ENCODE measurements at places on chromosomes 1 and 21.

DNA sequence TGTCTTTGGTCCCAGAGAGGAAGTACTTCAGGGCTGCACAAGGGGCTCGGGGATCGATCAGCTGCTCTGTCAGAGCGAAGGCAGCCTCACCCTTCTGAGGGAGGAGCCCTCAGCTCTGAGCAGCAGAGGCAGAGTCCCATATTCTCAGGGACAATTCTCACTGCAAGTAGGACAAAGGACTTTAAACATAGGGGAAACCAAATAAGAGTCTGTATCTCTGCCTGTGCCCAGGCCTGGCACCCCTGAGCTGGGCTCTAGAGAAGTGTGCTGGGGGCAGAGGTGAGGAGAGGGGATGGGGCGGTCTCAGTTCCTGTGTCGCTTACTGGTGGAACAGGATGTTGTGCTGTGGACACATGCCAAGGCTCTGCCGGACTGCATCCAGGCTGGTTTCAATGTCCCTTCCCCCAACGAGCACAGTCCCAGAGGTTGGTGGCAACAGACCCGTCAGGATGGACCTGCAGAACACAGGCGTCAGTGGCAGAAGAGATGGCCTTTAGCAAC, 76.6 kb downstream of the ABCA4 start:
- H3K4me1 ChIP-seq = peaks cover 43% of the 10 kb centered on the region
- no peak for DNase-seq
- H3K27me3 ChIP-seq = no peaks in the 10 kb centered on the region
- H3K27ac ChIP-seq = no peak overlapping the region
- H3K4me3 ChIP-seq = no peak overlapping the region

DNA sequence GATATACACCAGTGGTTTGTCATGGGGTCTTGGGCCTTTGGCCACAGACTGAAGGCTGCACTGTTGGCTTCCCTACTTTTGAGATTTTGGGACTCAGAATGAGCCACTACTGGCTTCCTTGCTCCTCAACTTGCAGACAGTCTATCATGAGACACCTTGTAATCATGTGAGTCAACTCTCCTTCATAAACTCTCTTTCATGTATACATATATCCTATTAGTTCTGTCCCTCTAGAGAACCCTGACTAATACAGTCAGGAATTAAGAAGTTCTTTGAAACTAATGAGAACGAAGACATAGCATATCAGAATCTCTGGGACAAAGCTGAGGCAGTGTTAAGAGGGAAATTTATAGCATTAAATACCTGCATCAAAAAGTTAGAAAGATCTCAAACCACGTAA, 110.8 kb downstream of the SLC5A9 start:
- no peaks in the 10 kb centered on the region for H3K4me1 ChIP-seq
- peaks cover 6% of the 10 kb centered on the region for H3K36me3 ChIP-seq
- H3K4me3 ChIP-seq = no peak overlapping the region

DNA sequence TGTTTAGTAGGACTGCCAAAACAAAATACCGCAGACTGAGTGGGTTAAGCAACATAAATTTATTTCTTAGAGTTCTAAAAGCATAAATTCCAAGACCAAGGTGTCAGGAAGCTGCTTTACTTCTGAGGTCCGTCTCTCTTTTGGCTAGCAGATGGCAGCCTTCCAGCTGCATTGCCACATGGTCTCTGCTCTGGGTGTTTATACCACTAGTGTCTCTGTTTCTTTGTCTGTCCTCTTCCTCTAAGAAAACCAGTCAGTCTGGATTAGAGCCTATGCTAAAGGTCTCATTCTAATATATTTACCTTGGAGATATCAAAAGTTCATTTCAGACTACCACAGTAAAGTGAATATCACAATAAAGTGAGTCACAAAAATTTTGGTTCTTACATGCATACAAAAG, 519.8 kb downstream of the COL11A1 start:
- H3K4me1 ChIP-seq = peaks cover 41% of the 10 kb centered on the region
- DNase-seq = peak; percentile 13
- H3K36me3 ChIP-seq = no peaks in the 10 kb centered on the region
- H3K27ac ChIP-seq = no peak overlapping the region
- H3K27me3 ChIP-seq = no peaks in the 10 kb centered on the region
- H3K4me3 ChIP-seq = no peak overlapping the region

DNA sequence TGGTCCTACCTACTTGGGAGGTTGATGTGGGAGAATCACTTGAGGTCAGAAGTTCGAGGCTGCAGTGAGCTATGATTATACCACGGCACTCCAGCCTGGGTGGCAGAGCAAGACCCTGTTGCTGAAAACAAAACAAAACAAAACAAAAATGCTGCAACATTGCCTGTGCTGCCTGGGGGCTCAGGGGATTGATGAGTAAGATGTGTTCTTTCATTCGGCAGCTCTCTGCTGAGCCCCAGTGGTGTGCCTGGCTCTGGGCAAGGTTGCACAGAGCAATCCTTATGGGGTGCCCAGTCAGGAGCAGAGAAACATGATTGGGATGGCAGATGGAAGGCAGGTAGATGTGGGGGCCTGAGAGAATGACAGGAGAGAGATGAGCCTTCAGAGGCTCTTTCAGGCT, 28.6 kb upstream of the KDM4A start:
- DNase-seq = no peak
- no peaks in the 10 kb centered on the region for H3K4me1 ChIP-seq
- H3K4me3 ChIP-seq = no peak overlapping the region
- H3K27me3 ChIP-seq = peaks cover 1% of the 10 kb centered on the region
- no peak overlapping the region for H3K27ac ChIP-seq

GRCh38 chr1:227428803-227429202, 110.5 kb upstream of the CDC42BPA start:
- H3K27ac ChIP-seq = peak overlapping the region; percentile 89
- peak; percentile 63 for DNase-seq
- no peaks in the 10 kb centered on the region for H3K27me3 ChIP-seq
- H3K4me1 ChIP-seq = peaks cover 62% of the 10 kb centered on the region
- peak overlapping the region; percentile 80 for H3K4me3 ChIP-seq

DNA sequence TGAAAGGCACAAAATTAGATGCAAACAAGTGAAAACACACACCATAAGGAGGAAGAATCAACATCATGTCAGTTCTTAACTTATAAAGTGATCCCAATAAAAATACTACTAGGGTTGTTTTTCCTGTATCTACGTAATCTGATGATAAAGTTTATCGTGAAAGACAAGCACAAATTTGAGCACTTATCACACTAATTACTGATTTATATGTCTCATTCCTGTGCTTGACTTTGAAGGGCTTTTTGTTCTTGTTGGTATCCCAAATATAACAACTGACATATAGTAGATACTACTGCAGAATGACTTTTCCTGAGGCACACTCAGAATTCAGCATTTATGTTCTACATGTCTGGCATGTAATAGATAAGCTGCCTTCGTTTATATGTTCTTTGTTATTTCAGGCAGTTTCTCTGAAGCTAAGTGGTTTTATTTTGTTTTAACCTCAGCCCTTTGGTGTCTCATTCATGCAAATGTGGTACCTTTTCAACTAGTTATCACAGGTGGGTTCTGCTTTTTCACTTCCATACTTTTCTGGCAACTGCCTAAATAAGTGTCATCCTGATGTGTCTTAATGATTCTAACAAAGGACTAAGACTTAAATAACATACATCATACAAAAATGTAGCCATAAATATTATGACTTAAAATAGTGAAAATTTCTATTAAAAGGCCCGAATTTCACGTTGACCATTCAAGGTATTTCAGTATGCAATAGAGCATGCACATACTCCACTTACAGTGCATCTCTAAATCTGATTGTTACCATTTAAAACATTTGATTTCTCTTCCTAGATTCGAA, 73.2 kb downstream of the LRRC8C start:
- peaks cover 13% of the 10 kb centered on the region for H3K36me3 ChIP-seq
- no peak overlapping the region for H3K4me3 ChIP-seq
- H3K27me3 ChIP-seq = no peaks in the 10 kb centered on the region
- H3K4me1 ChIP-seq = peaks cover 13% of the 10 kb centered on the region
- H3K27ac ChIP-seq = no peak overlapping the region

- no peak overlapping the region for H3K4me3 ChIP-seq
- peaks cover 12% of the 10 kb centered on the region for H3K36me3 ChIP-seq
- no peak for DNase-seq
- no peaks in the 10 kb centered on the region for H3K4me1 ChIP-seq
Measured at GRCh38 chr1:159266832-159267231, 35.3 kb upstream of the FCER1A start.

GRCh38 chr1:238485912-238486209, 595.1 kb upstream of the ZP4 start:
- peaks cover 81% of the 10 kb centered on the region for H3K4me1 ChIP-seq
- peaks cover 27% of the 10 kb centered on the region for H3K36me3 ChIP-seq
- H3K4me3 ChIP-seq = peak overlapping the region; percentile 92
- H3K27me3 ChIP-seq = no peaks in the 10 kb centered on the region

DNA sequence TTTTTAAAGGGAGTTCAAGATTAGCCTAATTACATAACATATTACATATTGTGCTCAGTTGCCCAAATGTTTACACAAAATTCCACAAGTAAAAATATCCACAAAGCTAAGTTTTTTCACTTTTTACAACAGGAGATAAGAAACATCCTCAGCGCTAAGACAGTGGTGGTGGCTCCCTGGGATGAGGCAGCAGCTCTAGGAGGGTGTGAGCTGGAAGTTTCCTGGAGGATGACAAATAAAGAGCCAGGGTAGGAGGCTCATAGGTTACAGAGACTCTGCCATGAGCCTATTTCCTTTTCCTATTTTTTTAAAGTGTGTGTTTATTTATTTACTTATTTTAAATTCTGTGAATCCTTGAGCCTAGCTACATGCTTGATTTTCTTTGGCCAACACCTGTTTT, 91.7 kb downstream of the COL24A1 start:
- H3K27ac ChIP-seq = no peak overlapping the region
- no peaks in the 10 kb centered on the region for H3K36me3 ChIP-seq
- no peaks in the 10 kb centered on the region for H3K27me3 ChIP-seq
- peaks cover 36% of the 10 kb centered on the region for H3K4me1 ChIP-seq
- DNase-seq = no peak
- H3K4me3 ChIP-seq = no peak overlapping the region

- H3K27ac ChIP-seq = no peak overlapping the region
- H3K36me3 ChIP-seq = no peaks in the 10 kb centered on the region
- H3K4me1 ChIP-seq = no peaks in the 10 kb centered on the region
Measured at GRCh38 chr21:33325222-33326067, 675 bp downstream of the IFNAR1 start.

- H3K4me1 ChIP-seq = peaks cover 11% of the 10 kb centered on the region
- no peaks in the 10 kb centered on the region for H3K27me3 ChIP-seq
- H3K27ac ChIP-seq = no peak overlapping the region
- H3K4me3 ChIP-seq = no peak overlapping the region
Measured at GRCh38 chr1:174218983-174219382, 59.7 kb downstream of the RABGAP1L start.

DNA sequence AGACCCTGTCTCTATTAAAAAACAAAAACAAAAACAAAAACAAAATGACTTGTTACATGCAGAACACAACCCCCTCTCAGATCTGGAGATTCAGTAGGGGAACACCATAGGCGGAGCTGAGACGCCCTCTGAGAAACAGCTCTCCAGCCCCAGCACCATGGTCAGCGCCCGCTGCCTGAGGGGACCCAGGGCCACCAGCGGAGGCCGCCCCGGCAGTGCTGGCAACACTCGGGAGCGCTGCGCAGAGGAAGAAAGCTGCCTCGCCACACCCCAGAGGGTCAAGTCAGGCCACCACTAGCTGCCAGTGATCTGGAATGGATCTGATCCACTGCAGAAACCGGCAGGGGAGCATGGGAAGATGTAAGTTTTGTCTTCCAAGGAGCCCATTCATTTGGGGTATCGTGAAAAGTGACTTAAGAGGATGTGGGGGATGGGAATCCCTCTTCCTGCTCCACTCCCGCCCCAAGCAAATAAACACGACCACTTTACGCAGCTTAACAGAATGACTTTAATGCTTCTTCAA, 3.1 kb downstream of the ACTA1 start:
- no peak overlapping the region for H3K27ac ChIP-seq
- H3K27me3 ChIP-seq = peaks cover 48% of the 10 kb centered on the region
- H3K4me1 ChIP-seq = peaks cover 6% of the 10 kb centered on the region
- H3K4me3 ChIP-seq = no peak overlapping the region
- no peak for DNase-seq

GRCh38 chr1:180343921-180344769, 114.1 kb downstream of the LHX4 start:
- peaks cover 6% of the 10 kb centered on the region for H3K4me1 ChIP-seq
- peak; percentile 36 for DNase-seq
- no peak overlapping the region for H3K27ac ChIP-seq
- H3K36me3 ChIP-seq = no peaks in the 10 kb centered on the region

DNA sequence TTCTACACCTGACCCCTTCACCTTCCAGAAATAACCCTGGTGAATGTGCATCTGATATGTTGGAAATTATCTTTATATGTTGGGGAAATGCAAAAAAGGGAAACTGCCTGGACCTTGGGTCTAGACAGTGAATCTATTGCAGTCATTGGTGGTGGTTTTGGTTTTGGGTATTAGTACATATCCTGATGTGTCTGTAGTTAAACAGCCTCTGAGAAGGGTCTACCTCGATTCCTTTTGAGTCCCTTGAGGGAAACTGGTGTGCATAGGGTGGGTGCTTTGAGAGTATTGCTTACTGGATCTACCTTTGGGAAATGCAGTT, 127.3 kb upstream of the KIAA0040 start:
- no peaks in the 10 kb centered on the region for H3K36me3 ChIP-seq
- DNase-seq = no peak
- H3K27ac ChIP-seq = no peak overlapping the region
- H3K4me1 ChIP-seq = no peaks in the 10 kb centered on the region

GRCh38 chr1:161226320-161226711, 456 bp downstream of the TOMM40L start:
- DNase-seq = no peak
- peaks cover 3% of the 10 kb centered on the region for H3K27me3 ChIP-seq
- H3K4me3 ChIP-seq = peak overlapping the region; percentile 99

- peaks cover 22% of the 10 kb centered on the region for H3K36me3 ChIP-seq
- DNase-seq = no peak
- peaks cover 35% of the 10 kb centered on the region for H3K4me1 ChIP-seq
- H3K27ac ChIP-seq = no peak overlapping the region
Measured at GRCh38 chr1:17629460-17629859, 90.0 kb downstream of the ARHGEF10L start.

- H3K4me1 ChIP-seq = peaks cover 23% of the 10 kb centered on the region
- no peak overlapping the region for H3K27ac ChIP-seq
- DNase-seq = peak; percentile 64
- H3K36me3 ChIP-seq = no peaks in the 10 kb centered on the region
Measured at GRCh38 chr1:40848530-40849189, 13.5 kb downstream of the CITED4 start.

GRCh38 chr1:217747156-217747769, 116.1 kb downstream of the SPATA17 start:
- H3K4me3 ChIP-seq = no peak overlapping the region
- no peaks in the 10 kb centered on the region for H3K36me3 ChIP-seq
- DNase-seq = peak; percentile 41
- H3K27me3 ChIP-seq = no peaks in the 10 kb centered on the region
- no peaks in the 10 kb centered on the region for H3K4me1 ChIP-seq
- no peak overlapping the region for H3K27ac ChIP-seq

GRCh38 chr1:110234691-110235090, 24.6 kb downstream of the KCNC4 start:
- H3K27ac ChIP-seq = peak overlapping the region; percentile 92
- peaks cover 2% of the 10 kb centered on the region for H3K27me3 ChIP-seq
- H3K4me1 ChIP-seq = peaks cover 57% of the 10 kb centered on the region
- DNase-seq = peak; percentile 33
- H3K36me3 ChIP-seq = peaks cover 10% of the 10 kb centered on the region
